ENCODE measurements at places on chromosomes 11 and 22.

DNA sequence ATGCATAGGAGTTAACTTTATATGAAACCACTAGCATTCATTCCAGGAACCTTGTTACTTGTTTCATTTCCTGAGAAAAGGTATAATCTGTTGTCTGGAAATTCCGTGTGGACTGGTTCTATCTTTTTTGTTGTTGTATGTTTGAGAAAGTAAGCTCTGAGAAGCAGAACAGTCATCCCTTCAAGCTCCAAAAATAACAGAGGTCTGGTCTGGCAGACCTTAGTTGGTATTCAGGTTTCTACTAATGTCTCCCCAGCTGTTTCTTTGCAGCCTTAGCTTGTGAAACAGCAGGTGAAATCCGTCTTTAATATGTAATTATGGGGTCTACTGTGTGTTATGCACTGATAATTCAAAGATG, 2.4 kb downstream of the RNF121 start:
- no peak for DNase-seq

- no peak for DNase-seq
These were observed 61.0 kb downstream of the ISX start for GRCh38 chr22:35126993-35127392.

DNA sequence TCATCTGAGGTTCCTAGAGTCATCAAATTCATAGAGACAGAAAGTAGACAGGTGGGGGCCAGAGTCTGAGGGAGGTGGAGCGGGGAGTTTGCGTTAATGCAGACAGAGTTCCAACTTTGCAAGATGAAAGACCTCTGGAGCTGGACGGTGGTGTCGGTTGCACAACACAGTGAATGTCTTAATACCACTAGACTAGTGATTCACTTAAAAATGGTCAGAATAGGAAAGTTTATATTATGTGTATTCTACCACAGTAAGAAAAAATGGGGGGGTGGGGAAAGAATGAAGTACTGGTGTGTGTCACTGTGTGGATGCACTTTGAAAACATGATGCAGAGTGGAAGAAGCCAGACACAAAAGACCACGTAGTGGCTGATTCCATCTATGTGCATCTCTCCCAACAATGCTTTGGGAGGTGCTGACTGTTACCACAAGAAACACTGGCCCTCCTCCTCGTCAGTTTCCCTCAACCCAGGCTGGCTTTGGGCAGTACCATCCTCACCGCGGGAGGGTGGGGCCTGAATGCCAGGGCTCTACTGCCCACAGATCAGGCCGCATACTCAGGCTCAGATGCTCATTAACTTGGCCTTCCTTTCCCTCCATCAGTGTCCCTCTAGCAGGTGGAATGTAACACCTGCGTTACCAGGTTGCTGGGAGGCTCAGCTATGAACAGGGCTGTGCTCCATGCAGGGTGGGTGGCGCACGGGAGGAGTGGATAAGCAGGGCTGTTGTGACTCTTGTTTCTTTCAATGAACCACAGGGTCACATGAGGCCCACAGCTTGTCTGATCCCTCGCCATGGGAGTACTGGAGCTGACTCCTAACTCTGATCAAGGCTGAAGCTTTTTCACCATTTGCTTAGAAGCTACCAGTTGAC, 297.0 kb downstream of the CTTN start:
- DNase-seq: no peak

- DNase-seq: no peak
These were observed 24.7 kb upstream of the CCDC188 start for GRCh38 chr22:20175597-20175900.

DNA sequence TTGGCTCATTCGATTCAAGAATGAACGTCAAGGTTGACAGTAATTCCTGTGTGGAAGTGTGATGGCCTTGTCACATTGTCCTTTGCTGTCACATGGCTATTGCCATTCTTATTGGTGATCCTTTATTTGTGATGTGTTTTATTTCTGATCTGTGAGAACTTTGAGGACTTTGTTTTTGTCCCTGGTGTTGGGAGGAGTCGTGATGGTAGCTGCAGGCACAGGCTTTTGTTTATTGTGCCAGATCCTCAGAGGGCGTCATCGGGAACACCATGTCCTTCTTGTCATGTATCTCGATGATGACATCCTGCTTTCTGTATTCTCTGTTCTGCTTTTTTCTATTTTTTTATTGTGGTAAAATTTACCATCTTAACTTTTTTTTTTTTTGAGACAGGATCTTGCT, 5.6 kb downstream of the PICK1 start:
- DNase-seq: no peak

DNA sequence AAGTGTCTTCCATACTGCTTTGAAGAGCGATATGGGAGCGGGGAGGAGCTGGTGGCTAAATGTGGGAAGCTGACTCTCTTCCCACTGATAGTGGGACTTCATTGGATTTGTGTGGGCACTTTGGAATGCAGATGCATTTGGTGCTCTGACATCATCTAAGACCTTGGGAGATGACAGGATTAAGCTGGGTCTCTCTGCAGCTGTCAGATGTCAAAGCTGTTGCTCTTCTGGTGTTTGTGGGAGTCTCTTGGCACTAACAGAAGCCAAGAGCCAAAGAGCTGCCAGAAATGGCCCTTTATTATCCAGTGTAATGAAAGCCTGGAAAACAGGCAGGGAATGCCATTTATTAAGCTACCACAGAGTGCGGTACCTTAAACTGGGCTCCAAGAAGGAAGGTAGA, 20.6 kb downstream of the GRAMD1B start:
- DNase-seq: no peak

- DNase-seq: no peak
These were observed 199.0 kb downstream of the BRD1 start for GRCh38 chr22:49628391-49629260.

- DNase-seq: no peak
These were observed 502.4 kb downstream of the MIAT start for GRCh38 chr22:27159716-27160295.

- no peak for DNase-seq
These were observed 407.3 kb downstream of the TMEM135 start for GRCh38 chr11:87444993-87445392.

- no peak for DNase-seq
These were observed 200.0 kb upstream of the PITPNB start for GRCh38 chr22:28118957-28119631.

DNA sequence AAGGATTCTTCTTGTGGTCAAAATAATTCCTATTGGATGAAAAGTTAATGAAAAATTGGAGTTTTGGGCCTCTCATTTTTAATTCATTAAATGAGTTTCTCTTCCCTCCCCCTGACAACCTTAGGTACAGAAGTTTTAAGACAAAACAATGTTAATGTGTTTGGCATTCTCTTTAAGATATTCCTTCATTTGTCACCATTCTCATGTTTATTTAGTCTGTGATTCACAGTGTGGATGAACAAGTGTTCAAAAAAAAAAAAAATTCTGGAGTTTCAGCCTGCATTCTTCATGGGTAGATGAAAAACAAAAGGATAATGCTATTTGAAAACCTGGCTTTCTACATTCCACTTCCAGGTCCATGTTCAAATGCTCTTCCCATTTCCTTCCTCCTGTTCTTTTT, 172.6 kb upstream of the LUZP2 start:
- DNase-seq: no peak

GRCh38 chr11:128448981-128449713, 138.2 kb downstream of the ETS1 start:
- no peak for DNase-seq

- no peak for DNase-seq
These were observed 133.4 kb downstream of the DCDC1 start for GRCh38 chr11:31236143-31236542.

- no peak for DNase-seq
These were observed 24.1 kb downstream of the CTSC start for GRCh38 chr11:88313441-88313840.

- no peak for DNase-seq
These were observed 18.0 kb downstream of the TBC1D22A start for GRCh38 chr22:46780453-46780852.

DNA sequence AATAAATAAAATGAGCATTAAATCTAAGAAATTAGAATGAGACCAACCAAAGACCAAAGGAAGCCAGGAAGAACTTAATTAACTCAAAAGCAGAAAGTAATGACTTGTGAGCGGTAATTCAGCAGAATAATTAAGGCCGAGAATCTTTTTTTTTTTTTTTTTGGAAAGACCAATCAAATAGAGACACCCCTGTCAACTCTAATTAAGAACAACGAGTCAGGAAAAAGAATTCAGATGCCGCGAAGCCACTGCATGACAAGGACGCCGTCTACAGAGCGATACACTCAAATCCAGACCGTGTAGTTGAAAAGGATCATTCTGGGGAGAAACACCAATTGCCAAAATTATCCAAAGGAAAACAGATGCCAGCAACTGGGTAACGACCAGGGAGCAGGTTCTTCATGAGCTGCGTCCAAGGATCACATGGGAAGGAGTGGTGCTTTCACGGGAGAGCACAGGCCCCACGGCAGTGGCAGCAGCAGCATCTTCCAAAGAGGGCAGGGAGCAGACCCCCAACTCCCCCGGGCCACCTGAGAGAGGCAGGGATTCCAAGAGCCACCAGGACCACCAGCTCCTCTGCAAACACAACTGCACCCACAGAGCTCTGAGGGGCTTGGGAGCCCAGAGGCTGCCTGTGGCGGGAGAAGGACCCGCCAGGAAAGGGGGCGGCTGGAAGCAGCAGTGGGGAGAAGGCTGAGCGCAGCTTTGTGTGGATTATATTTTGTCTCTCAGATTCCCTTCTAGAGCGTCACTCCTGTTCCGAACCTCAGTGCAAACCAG, 469.8 kb downstream of the BRD1 start:
- no peak for DNase-seq

GRCh38 chr11:61842528-61842820, 14.4 kb downstream of the FADS2 start:
- no peak for DNase-seq
